ENCODE measurements at places on chromosomes 3 and 15. TPM values are rescaled to one million over a fixed set of nuclear protein-coding genes. Genes with fewer than 3 reads are reported as not detected.

GRCh38 chr3:151377768-151378385 lies 6.7 kb downstream of the P2RY12 start:
- DNase-seq: no peak

The ANKUB1 gene
- not detected for total RNA-seq

DNA sequence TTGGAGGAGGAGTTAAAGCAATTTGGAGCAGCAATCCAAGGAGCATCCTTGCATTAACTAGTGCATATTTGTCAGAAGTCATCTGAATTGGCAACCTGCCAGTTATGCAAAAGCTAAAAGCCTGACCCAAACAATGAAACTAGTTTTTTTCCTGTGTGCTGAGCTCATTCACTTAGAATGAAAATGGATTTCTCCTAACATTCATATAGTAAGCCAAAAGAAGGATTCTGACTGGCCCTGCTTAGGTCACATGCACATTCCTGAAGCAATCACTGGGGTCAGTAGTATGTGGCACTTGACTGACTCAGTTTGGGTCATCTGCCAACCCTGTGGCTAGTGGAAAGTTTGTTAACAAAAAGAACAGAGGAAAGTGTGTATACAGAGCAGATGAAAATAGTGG lies 30.5 kb downstream of the OXSM start:
- no peak for DNase-seq

The CHRM5 gene
- not detected for total RNA-seq

GRCh38 chr3:197908957-197909701 lies 40.9 kb upstream of the RPL35A start:
- DNase-seq: no peak

- no peak for DNase-seq
Measured at GRCh38 chr15:52200831-52201365, 9.7 kb upstream of the GNB5 start.

The PSTPIP1 gene
- 1.3 TPM for total RNA-seq
